ENCODE measurements at places on chromosomes 7 and 10.
A peak's percentile ranks its signal among the peaks of the same experiment; 100 is the strongest.

GRCh38 chr7:55558962-55559920 lies 13.1 kb downstream of the VOPP1 start:
- no peak for DNase-seq

DNA sequence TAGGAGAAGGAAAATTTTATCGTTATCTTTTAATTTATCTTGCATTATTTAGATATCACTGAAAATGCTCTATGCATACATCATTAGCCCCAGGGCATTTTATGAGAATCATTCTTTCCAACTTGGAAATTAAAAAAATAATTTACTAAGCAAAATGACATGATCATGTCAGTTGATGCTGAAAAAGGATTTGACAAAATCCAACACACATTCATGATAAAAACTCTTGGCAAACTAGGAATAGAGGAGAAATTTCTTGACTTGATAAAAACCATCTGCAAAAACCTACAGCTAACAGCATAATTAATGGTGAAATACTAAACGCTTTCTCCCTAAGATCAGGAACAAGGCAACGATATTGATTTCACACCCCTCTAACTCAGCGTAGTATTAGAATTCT lies 40.2 kb upstream of the RSU1 start:
- no peak for DNase-seq

DNA sequence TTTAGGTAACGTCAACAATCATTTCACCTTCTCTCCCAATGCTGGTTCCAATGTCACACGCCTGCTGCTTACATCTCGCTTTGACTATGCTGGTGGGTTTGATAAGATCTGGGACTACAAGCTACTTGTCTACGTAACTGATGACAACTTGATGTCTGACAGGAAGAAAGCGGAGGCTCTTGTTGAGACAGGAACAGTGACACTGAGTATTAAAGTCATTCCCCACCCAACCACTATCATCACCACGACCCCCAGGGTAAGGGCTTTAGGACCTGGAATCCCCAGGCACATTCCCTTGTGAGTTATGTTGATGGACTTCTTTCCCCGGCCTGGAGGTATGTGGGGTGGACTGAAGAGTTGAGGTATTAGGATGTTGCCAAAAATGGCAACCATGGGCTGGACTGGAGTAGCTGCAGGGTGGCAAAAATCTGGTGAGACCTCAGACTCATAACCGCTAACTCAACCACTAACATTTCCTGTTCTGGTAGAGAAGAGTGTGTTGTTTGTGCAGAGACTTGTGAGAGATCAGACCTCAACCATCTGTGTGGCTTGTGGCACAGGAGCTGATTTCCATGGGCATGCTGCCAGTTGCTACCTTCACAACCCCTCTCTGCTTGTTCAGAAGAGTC lies 59.2 kb downstream of the CDHR3 start:
- no peak for DNase-seq

GRCh38 chr10:132271458-132272230 lies 36.1 kb downstream of the STK32C start:
- no peak for DNase-seq

GRCh38 chr10:77671594-77672252 lies 34.1 kb upstream of the KCNMA1 start:
- DNase-seq = no peak

- no peak for DNase-seq
These were observed 58.0 kb downstream of the LCOR start for GRCh38 chr10:96890172-96890513.

DNA sequence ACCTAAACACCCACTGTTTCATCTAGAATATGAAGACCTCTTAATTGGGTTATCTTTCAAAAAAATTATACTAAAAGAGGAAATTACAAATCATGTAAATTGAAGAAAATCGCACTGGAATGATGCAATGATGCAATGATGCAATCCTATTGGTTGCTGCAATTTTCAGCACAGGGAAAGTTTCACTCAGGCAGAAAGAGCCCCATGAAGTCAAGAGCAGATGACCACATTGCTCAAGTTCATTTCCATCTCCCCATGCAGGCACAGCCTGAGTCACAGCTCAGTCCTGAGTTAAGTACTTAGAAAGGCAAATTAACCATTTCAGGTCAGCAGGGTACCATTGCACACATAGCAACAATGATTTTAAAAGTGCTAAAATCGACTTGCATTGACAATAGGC lies 180.3 kb upstream of the MYO3A start:
- DNase-seq = no peak

DNA sequence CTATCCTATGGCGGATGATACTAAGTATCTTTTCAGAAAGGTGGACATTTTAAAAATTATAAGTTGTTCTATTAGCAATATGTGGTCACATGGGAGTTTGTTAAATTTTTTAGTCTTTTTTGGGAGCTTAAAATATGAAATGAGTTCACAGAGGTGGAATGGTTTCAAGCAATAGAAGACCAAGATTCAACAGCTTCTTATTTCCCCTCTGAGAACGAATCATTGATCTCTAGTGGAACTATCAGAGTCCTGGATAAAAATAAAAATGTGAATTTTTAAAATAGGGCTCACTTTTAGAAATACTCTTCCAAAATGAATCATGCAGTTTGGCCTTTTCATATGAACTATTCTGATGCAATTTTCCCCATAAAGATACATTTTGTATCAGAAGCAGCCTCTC lies 467.7 kb upstream of the KLF6 start:
- no peak for DNase-seq

DNA sequence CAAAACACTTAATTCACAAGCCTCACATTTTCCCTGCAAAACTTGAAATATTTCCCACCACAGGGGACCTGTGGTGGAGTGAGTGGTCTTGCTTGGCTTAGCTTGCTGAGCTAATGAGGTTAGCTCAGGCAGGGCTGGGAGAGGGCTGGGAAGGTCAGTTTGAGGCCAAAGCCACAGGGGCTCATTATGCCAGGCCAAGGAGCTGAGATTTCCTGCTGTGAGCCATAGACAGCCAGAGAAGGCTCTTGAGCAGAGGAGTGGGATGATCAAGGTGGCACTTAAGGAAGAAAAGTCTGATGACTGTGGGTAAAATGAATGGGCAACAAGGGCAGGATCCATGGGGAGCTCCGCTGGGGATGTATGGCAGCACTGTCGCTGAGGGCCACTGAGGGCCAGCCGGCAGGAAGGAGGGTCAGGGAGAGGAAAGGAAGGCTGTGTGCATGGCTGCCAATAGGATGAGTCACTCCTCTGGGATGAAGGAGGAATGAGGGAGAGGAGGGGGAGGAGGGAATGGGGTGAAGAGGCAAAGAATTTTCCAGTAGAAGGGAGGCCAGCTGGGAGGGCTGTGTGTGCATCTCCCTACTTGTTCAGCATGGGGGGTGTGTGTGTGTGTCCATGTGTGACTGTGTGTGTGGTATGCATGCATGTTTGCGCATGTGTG lies 18.7 kb upstream of the ZNF488 start:
- peak; percentile 87 for DNase-seq

GRCh38 chr7:107007007-107007891 lies 37.3 kb upstream of the PRKAR2B start:
- no peak for DNase-seq

DNA sequence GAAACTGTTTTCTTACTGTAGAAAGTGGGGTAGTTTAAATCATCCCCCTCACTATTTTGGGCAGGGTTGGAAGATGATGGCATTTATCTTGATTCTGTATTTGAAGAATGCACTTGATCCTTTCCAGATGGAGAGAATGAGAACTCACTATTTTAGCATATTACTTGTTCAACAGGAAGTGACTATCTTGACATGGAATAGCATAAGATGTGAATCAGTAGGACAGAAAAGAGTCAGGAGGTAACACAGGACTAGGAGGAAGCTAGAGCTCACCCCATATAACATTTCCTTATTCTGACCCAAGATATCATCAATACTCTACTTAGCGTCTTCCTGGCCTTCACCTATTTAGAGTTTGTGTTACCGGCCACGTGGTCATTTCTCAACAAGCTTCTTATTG lies 400.2 kb downstream of the PHTF2 start:
- DNase-seq = no peak

- DNase-seq = no peak
These were observed 8.6 kb upstream of the PLAU start for GRCh38 chr10:73902351-73902750.

DNA sequence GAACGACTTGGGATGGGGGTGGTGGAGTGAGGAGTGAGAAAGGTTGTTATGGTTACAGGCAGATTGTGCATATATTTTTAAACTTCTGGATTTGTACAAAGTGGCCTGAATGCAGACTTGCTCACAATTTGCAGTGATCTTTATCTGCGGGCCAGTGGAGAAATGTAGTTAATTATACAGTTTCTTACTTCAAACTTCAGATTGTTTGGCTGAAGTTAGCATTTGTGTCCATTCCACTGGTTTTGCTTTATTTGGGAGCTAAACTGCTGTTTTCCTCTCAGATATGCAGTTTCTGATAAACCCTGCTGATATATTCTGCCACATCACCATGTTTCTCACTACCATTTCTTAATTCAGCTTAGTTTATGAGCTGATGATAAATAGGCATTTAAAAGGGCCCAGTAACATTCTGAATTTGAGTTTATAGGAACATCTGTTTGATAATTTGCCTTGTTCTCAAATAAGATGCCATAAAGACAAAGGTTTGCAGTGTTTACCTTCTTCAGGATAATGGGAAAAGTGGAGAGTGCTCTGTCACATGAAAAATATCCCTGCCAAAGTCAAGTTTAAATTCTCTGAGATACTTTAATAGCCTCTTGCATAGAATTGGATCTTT lies 170.1 kb downstream of the ST7 start:
- DNase-seq = no peak

DNA sequence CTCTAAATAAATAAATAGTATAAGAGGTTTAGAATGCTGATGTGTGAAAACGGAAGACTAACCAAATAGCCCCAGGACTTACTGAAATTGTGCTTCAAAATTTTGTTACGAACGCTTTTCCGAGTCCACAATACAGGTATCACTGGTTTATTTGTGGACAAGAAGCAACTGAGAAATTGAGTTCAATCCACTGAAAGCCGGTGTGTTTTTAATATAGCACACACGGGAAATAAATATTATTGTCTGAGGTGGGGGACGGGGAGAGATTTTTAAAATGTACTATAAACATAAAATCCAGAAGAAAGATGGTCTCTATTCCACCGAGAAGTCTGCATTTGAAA lies 598 bp downstream of the SLC16A12 start:
- DNase-seq = no peak

DNA sequence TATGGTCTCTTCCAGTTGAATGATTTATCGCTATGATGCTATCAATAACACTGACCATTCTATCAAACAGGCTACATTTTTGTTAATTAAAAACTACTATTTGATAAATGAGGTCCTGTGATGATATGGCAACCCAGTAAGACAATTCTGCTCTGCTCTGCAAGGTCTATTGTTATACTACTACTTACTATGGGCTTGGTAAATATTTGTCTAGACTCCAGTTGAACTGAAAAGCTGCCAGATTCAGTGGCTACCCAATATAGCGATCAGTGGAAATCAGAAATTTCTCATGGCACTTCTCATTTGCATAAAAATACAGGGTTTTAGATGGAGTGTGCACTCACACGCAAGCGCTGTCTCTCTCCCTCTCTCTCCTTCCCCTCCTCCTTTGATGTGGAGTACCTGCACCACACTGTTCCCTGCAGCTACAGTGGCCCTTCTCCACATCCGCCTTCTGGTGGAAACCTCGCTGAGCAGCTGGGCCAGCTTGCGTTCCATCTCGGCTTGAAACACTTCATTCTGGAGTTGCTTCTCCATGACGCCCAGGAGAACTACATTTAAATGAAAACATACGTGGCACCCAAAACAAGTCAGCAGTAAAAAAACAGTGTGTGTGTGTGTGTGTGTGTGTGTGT lies 77.9 kb downstream of the KIAA1549 start:
- no peak for DNase-seq

Measured in vagina (tissue), 2 donors.